Stimulated activated CD4-positive, alpha-beta T cell treated with anti-CD3 and anti-CD28 coated beads, Interleukin-1b, Interleukin-23, amount 100 ng/mL, for 1 hour (primary cell): ENCODE measurements at places on chromosomes 4 and X.

DNA sequence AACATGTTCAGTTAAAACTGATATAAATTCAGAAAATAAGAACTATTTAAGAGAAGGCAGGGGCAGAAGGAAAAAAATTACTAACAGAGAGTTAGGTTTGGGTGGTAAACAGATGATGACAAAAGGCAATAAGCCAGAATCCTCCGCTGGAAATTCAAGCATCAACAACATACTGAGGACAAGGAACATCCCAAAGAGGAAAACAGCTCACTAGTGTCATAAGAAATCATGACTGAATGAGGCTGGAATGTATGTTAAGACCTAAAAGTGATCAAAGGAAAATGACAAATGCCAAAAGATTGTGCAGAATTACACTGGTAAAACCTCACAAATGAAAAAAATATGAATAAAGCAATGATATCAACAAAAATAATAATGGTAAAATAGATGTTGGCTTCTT, 88.4 kb downstream of the WDFY3 start:
- no peak for DNase-seq

DNA sequence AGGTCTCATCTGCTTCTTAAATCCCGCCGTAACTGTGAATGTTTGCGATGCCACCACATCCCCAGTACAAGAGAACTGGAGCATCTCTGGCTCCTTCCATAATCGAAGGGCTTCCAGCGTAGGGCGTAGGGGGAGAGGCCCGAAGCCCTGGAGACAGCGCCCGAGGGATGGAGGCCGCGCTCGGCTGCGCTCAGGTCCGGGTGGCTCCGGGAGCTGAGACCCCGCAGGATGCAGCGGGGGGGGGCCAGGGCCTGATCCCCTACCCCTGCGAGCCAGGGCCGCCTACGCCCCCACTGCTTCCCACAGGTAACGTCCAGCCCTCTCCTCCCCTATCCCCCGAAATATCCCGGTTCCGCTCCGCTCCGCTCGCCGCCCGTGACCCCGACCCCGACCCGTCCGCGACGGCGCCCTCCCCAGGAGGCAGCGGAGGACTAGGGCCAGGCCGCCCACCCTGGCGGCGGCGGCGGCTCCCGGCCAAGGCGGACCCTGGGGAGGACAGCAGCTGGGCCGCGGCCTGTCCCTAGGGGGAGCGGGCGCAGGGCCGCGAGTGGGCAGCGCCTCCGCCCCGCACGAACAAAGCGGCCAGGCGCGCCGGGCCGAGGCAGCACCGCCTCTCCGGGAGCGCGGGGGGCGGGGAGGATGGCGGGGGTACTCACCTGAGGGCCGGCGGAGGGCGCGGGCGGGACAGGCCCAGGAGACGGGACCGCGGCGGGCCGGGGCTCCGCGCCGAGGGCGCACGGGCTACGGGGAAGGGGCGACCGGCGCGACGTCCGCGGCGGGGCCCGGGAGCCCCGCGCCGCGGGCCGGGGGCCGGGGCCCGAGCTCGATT, 723 bp downstream of the WDFY3 start:
- DNase-seq: no peak

GRCh38 chrX:113828470-113828869, 755.4 kb upstream of the HTR2C start:
- no peak for DNase-seq

GRCh38 chr4:13530823-13531624, 13.3 kb downstream of the NKX3-2 start:
- DNase-seq: no peak

DNA sequence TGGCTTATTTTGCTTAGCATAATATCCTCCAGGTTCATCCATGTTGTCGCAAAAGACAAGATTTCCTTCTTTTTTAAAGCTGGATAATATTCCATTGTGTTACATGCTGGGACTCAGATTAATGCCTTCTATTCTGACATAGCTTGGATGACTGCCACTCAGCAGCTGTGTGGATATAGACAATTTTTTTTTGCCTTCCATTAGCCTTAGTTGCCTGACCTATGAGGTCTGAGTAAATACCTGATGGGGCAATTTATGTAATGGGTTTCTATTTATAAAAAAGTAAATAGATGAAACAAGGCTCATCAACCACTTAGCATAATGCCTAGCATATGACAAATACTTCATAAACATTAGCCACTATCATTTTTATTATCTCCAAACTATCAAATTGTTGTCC, 515.4 kb downstream of the ZNF674 start:
- DNase-seq: no peak

DNA sequence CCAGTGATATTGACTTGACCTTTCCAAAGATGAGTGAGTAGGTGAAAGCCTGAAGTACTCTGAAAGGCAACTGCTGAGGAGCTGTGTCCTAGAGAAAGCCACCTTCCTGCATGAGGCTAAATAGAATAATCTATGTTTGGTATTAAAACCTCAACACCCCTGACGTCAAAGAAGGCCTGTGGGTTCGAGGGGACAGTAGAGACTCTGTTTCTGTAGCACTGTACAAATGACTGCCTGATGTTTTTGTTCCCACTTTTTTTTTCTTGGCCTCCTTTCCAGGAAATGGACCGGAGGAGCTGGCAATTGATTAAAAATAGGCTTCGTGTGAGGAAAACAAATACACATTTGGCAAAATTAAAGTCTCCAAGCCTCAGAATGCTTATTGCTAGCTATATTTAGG, 29.5 kb downstream of the TMEM255A start:
- DNase-seq: no peak

GRCh38 chrX:32408389-32408788, 803.0 kb downstream of the DMD start:
- no peak for DNase-seq

GRCh38 chrX:84187533-84188319, at the start of gene RPS6KA6:
TSS of gene RPS6KA6 (minus strand) at chrX:84188199. CDS start at chrX:84187899, 300 bp downstream.
- no peak for DNase-seq

DNA sequence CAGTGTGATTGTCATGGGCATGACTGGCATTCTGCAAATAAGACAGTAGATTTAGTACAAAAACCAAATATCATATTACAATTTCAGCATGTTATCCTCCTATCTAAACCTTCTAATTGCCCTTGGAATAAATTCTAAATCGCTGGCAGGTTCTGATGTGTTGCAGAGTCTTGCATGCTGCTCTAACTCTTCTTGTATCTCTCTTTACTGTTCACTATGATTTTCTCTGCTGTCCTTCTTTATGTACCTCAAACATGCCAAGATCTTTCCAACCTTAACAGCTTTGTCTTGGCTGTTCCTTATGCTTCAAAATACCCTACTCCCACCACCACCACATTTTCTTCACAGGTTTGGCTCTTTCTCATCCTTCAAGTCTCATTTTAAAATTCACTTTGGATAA, 43.0 kb upstream of the KCNIP4 start:
- no peak for DNase-seq

- DNase-seq: peak; percentile 7
Observed at GRCh38 chr4:87150498-87151261, 69.7 kb downstream of the KLHL8 start.

DNA sequence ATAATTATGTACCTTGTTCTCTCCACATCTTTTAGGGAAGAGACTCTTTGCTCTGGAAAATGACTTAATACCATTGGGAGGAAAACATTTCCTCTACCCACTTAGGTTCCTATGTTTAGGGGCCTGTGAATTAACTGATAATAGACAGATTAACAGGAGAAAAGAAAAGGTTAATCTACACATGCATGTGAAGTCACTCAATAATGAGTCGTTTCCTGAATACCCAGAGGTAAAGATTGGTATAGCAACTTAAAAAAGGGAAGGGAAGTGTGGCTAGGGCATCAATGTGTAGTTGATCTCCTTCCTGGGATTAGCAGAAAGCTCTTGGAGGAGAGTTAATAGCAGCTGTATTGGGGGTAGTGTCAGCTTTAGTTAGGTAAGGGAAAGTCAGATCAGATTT, 419.5 kb upstream of the ATOH1 start:
- DNase-seq: no peak

DNA sequence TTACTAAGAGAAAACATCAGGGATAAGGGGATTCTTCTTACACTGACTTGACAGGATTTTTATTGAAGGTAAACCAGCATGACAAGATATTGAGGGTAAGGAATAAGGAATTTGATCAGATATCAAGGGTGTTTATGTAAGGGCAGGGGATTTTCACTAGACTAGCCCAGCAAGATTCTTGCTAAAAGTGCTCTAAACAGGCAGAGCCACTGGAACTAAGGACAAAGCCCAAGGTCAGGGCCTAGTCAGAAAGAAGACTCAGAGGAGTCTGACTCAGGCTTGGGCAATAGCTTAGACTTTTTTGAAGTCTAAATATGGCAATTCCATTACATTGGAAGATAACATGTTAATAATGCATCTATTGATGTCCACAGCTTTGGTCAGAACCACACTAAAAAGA, 6.5 kb upstream of the GLRA3 start:
- DNase-seq: no peak

GRCh38 chr4:165208221-165208652, 876 bp downstream of the KLHL2 start:
- DNase-seq: no peak

GRCh38 chrX:143800150-143800549, 79.6 kb upstream of the SPANXN2 start:
- no peak for DNase-seq

GRCh38 chr4:1682860-1683259, 1.3 kb downstream of the FAM53A start:
- no peak for DNase-seq

DNA sequence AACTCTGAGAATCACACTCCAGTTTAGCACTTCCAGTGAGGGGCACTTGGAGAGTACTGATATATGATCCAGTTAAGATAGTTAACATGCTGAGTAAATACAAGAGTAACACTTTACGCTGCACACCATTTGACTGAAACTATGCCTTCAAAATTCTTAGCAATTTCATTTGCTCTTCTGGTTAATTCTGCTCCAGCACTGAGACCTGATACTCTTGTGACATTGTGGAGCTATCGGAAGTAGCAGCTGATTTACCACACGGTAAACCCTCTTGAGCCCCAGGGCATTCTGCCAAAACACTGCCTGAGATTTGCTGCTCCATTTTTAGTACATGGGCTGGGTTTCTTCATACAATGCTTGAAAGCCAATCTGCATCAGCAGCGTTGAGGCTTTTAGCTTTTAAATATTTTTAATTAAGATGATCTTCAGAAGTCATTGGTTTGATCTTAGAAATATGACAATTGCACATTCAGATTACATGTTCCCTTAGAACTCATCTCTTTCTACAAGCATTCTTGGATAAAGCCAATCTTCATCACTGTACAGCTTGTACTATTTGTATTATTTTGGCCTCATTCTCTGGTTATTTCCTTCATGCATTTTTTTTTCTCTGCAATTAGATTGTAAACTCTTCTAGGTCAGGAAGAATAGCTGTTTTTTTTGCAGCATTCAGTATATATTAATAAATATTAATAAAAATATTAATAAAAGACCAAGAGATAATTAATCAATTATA, 67.8 kb upstream of the ETNPPL start:
- DNase-seq: no peak

GRCh38 chrX:50913520-50913919, 3.0 kb downstream of the BMP15 start:
- no peak for DNase-seq

DNA sequence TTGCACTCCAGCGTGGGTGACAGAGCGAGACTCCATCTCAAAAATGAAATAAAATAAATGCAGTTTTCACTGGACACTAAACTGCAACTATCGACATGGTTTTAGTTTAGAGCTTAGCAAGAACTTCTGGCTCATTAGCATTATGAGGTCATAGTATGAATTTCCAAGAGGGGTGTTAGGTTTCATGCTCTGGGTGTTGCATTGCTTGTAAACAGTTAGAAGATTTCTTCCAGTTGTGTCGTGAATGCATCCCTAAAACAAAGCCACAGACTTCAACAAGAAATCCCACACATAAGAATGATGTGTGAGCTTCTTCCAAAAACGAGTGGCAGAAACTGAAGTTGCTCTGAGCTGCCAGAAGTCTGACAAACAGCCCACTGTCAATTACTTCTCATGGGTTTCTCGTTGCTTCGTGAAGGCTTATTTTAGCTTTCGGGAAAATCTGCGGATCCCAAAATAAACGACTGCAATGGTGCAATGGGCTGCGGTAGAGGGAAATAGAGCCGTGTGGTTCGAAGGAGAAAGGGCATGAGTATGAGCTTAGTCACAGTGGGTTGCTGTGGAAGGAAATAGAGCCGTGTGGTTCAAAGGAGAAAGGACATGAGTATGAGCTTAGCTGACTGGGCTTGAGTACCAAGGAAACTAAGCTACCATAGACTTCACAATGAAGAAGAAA, 354.9 kb downstream of the DHRSX start:
- DNase-seq: no peak

- DNase-seq: no peak
Observed at GRCh38 chrX:47458528-47458927, 24.5 kb downstream of the ZNF41 start.

DNA sequence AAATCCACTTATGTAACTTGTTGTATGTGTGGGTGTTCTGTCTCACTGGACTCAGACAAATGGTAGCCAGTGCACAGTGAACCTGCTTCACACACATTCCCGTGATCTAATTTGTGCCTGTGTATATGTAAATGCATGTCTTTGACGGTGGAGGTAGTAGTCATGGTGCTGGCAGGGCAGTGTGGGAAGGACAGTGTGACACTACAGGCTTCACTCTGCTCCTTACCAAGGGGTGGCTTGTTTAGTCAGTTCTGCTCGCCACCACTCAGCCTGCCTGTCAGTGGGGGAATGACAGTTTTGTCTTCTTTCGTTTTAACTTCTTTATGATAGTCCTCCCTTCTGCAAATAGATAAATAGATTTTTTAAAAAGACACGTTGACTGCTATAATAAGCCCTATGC, 17.7 kb upstream of the PAQR3 start:
- DNase-seq: no peak

GRCh38 chrX:32269866-32270265, 941.5 kb downstream of the DMD start:
- DNase-seq: no peak

DNA sequence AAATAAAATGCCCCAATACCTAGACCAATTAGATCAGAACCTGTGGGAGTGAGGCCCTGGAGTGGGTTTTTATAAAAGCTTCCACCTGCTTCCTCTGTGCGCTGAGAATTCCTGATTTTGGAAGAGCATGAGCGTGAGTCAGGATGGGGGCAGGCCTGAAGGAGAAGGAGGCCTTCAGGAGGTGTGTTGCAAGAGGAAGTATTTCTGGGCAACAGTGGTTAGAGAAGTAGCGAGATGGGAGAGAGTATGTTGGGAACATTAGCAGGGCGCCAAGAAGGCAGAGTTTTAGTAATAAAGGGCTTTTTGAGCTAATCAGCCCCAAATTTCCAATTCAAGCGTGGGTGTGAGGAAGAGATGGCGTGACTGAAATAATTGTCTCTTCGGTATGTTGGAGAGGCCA, 349.8 kb downstream of the UNC5C start:
- DNase-seq: no peak

- DNase-seq: no peak
Observed at GRCh38 chrX:100606753-100607152, 22.0 kb downstream of the TNMD start.

- DNase-seq: no peak
Observed at GRCh38 chrX:14873676-14874049, 442 bp downstream of the MOSPD2 start.

DNA sequence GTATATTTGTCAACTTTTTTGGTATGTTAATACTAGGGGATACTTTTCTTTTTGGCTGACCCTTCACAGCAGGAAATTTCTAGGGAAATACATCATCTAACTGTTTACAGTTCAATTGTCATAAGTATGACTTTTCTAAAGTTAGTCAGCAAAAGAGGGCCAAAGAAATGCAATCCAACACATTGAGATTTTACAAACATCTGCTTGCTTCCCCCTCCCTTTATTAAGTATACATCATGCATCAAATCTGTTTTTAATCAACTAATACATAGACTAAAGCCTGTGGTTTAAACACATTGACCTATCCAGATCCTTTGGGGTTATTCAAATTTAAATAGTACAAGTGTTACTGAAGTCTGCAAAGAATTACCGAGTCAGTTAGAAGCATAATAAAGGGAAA, 93.9 kb downstream of the MID1 start:
- DNase-seq: no peak
